ENCODE measurements at places on chromosomes 2 and 18. TPM values are rescaled to one million over a fixed set of nuclear protein-coding genes. Genes with fewer than 3 reads are reported as not detected.

Gene C2orf74
- 14.6 TPM for total RNA-seq

Gene PLEKHA3
- 5.6 TPM for total RNA-seq

Gene ITGB6
- total RNA-seq: not detected

Gene LRRFIP1
- total RNA-seq: 49.8 TPM

Gene APOB
- under 0.01 TPM for total RNA-seq

Gene ANKRD12
- total RNA-seq: 24.9 TPM

Gene CYS1
- 2.0 TPM for total RNA-seq

Gene LONRF2
- 0.28 TPM for total RNA-seq

Gene CPLX4
- total RNA-seq: not detected
